ENCODE measurements at places on chromosomes 2 and 18.

DNA sequence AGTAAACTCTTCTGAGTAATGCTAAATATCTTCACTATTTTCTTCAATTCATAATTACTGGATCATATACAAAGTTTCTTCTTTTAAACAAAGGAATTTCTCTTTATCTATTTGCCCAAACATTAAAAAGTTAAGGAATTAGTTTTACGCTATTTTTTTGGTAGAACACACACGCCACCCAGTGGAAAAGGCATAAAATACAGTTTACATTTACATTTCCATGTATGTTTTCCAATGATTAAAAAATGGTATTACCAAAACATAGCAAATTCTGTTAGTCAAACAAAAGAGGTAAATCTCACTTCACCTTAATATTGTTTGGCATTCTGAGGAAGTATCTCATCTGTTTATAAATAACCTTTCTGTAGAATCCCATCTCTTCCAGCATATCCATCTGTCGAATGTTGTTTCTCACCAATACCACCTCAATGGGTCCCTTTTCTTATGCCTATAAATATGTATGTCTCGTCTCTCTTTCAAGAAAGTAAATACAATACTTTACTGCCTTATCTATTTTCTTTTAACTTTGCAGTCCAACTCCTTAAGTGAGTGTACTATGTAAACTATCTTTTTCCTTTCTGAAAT is 7.2 kb downstream of the BOLL start:
- DNase-seq, result no peak

DNA sequence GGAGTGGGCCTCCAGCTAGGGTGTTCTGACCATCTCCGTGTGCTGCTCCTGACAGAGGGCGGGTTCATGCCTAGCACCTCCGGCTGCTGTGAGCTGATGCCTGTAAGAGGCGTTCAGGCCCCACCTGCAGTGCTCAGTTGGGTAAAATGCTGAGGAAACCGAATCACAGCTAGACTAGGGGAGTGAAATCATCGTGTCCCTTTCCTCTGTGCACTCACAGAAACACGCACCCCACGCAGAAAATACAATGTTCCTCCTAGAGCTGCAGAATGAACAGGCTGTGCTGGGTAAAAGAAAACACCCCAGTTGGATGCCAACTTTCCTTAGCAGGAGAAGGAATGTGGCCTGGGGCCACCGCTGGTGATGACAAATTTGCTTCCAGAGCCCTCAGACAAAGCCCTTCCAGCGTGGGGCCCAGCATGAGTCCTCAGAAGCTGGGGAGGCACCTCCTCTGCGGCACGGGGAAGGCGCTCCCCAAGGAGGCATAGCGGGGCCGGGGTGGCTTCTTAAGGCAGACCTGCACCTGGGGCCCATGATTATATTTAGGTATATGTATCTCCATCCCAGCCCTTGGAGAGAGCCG is 16.3 kb upstream of the ARHGEF4 start:
- DNase-seq, result no peak

DNA sequence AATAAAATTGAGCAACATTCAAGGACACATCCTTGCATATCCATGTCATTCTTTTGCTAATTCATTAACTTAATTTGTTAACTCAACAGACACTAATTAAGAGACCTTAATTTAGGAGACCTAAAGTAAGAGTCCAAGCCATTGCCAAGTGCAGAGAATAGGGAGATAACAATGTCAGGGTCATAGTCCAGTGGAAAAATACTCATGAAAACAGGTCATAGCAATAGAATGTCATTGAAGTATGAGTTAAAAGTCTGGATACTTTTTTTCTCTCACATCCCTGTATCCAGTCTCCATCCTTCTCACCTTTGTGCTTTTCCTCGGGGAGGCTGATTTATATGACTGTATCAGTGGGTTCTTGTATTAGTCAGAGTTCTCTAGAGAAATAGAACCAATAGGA is 26.6 kb upstream of the DPP4 start:
- no peak for DNase-seq

DNA sequence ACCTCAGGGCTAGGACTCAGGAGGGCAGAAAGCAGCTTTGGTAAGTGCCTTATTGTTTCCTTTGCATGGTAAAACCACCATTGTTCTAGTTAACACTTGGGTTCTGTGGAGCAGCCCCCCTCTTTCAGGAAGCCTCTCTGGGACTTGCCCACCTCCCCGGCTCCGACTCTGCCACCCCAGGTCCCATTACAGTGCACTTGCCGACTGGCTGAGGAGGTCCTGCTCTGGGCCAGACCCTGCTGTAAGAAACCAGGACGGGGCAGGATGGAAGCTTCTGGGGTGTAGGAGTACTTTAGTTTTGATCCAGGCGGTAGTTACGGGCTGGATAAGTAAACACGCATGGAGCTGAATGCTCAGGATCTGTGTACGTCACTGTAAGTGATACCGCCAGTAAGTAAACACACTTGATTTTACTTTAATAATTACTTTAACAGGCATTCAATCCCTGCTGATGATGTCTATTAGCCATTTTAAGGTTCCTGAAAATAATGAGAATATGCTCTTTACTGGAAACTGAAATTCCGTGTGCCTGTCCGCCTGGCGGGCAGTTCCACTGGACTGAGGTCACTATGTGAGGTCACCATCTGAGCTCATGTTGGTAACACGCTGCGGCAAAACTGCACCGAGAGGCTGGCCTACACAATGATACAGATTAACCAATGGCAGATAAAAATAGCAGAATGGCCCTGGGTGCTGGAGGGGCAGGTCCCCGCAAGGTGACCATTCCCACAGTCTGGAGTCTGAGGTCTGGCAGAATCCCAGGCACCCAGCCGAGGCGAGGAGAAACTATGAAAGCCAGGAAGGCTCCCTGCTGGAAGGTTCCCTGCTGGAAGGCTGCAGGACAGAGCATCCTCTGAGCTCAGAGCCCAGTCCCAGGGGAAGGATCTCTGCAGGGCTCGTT is 25.2 kb downstream of the HS1BP3 start:
- no peak for DNase-seq
